Activated CD8-positive, alpha-beta memory T cell treated with anti-CD3 and anti-CD28 coated beads for 1 hour (primary cell): ENCODE measurements at places on chromosomes 11 and 22.

- DNase-seq, result no peak
Measured at GRCh38 chr22:40383905-40384304, 13.5 kb downstream of the SGSM3 start.

GRCh38 chr22:29030618-29031226 is 30.9 kb downstream of the C22orf31 start:
- no peak for DNase-seq

- no peak for DNase-seq
Measured at GRCh38 chr11:112265659-112266409, 5.2 kb upstream of the PLET1 start.

GRCh38 chr11:130599073-130599654 is 150.7 kb downstream of the ADAMTS15 start:
- DNase-seq, result no peak

DNA sequence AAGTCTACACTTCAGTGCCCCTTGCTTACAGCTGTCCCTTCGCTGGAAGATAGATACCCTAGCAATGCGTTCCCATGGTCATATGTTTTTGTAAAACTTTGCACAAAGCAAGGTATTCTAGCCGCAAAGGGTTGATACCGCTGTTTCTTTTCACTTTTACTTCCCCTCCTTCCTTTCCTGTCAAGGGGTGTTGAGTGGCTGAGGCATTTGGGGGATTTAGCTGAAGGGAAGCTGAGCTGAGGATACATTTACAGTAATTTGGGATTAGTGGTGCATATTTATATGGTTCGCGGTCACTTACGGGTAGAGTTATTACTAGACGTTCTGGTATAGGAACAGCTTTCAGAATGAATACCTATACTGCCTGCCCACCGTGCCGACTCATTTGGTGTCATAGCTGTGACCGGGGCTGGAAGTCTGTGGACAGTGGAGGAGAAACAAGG is 86.9 kb upstream of the WNT11 start:
- DNase-seq, result no peak

DNA sequence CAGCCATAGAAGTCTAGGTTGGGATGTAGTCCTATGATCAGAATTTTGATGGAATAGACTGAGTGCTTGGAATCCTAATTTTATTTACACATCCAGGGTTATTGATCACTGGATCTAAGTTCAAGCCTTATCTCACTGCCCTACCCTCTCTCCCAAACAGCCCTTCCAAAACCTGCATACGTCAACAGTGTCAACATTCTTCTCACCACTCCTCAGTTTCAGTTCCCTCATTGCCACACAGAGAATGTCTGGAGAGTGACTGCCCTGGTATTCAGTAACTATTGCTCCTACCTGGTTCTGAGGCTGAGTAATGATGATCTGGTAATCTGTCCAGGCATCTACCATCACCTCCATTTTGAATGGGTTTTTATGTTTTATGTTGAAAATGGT is 60.0 kb downstream of the GLYATL1 start:
- DNase-seq, result no peak

GRCh38 chr11:118572981-118573550 is 857 bp downstream of the ARCN1 start:
- DNase-seq, result no peak

GRCh38 chr22:17785185-17786184 is 11.2 kb upstream of the BID start:
- DNase-seq, result peak; percentile 49

DNA sequence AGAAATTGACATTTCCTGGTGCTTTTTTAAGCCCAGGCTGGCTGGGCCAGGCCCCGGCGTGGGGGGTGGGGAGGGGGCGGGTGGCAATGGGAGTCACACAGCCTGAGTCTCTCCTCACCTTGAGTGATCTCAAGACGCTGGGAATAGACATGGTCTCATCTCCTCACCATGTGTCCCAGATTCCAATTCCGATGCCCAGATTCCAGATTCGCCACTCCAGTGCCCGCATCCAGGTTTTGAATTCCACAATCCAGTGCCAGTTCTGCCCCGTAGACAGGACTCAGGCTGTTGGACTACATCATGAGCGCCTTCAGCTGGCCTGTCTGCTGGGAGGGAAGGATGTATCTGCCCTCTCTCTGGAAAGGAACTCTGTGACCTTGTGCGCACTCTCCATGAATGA is 19.1 kb downstream of the KCNC1 start:
- DNase-seq, result no peak

DNA sequence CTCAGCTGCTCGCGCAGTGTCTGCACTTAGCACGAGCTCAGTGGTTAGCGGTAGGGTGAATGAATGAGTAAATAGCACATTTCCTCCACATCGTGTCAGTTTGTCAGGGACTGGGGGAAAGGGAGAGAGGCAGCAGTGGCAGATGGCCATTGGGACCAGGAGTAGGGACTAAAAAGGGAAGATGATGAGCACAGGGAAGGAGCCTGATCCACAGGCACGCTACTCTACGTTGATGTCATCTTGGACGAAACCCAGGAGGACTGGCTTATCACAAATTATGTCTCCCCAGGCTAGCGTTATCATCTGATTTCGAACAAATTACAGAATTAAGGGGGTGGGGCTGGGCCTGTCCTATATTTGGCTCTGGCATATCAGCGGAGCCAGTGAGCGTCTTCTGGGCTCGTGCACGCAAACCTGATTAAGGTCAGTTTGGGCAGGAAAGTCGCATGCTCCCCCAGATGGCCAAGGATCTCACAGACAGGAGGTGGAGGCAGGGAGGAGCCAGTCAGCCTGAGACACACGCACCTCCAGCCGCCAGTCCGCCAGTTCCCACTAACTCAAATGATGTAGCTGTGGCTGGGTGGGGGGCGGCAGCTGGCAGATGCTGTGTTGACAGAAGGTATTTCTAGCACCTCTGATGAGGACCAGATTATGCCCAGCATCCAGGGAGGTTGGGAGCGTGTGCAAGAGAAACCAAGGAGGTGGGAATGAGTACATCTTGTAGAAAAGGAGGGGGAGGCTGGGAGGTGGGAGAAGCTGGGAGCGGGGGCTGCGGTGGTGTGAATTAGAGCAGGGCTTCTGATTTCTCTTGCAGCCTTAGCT is 97.4 kb upstream of the PRDM11 start:
- no peak for DNase-seq

DNA sequence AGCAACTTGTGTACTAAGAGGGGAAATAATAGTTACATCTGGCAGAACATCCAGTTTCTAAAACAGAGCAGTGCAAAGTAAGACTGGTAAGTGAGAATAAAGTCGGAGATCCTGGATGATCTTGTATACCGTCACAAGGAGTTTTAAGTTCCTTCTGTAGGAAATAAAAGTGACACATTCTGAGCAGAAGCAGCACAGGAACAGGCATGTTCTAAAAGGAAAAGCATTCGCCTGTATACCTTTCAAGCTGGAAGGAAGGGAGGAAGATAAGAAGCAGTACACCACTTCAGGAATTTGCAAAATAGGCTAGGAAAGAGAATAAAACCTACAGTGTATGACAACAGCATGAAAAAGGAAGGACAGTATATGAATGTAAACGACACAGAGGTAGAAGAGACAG is 106.2 kb upstream of the TP53AIP1 start:
- no peak for DNase-seq

GRCh38 chr11:116454020-116454645 is 318.7 kb downstream of the BUD13 start:
- no peak for DNase-seq

DNA sequence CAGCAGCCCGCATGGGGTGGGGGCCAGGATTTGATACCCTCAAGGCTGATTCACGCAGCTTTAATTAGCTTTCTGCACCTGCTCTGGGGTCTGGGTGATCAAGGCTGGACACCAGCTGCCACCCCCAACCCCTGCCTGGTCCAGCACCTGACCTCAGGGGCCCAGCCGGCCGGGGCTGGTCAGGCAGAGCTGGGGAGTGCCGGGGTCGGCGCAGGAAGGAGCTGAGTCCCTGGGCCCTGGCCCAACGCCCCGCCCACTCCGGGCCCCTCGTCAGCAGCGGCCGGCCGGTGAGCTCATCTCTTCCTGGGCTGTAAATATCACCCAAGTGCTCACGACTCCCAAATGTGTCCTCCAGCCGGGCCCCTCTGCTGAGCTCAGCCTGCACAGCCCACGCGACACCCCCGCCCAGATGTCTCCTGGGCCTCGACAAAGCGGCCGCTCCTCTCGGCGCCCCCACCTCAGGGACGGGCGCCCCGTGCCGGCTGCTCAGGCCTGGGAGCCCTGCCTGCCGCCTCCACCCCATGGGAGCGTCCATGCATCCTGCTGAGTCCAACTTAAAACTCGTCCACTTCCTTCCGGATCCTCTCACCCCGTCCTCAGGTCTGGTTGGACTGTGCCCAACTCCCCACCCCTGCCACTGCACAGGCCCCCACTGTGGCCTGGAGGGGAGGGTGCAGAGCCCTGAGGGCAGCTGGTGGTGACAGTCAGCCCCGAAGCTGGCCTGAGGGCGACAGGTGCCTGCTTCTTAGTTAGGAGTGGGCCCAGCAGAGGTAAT is 29.0 kb downstream of the RTN4R start:
- no peak for DNase-seq

DNA sequence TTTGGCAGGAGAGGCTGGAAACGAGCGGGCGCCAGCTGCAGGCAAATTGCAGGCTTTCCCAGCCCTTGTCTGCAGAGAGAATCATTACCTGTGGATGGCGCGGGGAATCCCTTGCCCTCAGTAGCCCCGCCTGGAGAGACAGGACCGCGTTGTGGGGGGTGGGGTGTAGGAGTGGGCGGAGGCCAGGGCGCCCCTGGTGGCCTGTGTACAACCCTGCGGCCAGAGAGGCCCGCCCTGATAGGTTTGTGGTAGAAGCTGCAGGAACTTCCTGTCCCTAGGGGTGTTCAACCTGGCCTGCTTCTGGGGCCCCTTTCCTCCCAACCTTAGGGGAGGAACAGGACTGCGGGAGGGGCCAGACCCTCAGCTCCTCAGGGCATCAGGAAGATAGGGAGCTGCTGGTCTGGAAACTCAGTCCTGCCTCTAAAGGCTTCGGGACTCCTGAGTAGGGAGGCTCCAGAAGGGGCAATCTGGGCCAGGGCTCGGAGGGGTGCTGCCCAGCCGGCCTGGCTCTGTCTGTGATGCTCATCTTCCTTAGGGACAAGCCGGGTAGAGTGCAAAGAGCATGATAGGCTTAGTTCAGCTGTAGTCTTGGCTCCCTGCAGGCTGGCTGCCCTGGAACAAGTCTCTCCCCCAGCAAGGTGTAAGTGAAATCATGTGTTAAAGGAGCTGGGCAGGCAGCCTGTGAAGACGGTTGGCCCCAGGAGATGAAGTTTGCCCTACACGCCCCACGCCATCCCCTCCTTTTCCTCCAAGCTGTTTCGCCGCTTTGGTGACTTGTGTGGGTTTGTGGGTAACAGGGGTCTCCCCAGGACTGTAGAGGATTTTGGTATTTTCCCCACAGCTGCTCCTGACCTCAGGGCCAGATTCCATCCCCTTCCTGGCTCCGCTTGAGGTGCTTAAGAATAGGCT is 24.1 kb upstream of the SUSD2 start:
- DNase-seq, result peak; percentile 77

- DNase-seq, result no peak
Measured at GRCh38 chr11:17652556-17652955, 66.8 kb upstream of the MYOD1 start.

- DNase-seq, result no peak
Measured at GRCh38 chr11:43649501-43649900, 31.0 kb upstream of the HSD17B12 start.

DNA sequence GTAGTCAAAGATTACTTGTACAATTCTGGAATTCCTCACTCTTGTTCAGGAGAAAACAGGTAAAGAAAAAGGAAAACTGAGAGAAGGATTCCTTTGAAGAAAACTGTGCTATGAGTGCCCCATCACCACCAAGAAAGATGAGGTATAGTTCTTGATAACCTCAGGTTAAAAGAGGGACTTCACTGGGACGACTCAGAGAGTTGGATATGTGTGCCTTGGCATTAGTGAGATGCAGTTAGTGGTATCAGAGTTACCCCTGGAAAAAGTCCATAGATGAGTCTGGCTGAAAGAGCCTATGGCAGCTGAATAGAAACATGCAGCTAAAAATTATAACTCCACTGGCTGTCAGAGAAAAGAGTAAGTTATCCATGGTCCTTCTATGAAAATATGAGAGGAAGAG is 28.8 kb downstream of the LPXN start:
- no peak for DNase-seq

DNA sequence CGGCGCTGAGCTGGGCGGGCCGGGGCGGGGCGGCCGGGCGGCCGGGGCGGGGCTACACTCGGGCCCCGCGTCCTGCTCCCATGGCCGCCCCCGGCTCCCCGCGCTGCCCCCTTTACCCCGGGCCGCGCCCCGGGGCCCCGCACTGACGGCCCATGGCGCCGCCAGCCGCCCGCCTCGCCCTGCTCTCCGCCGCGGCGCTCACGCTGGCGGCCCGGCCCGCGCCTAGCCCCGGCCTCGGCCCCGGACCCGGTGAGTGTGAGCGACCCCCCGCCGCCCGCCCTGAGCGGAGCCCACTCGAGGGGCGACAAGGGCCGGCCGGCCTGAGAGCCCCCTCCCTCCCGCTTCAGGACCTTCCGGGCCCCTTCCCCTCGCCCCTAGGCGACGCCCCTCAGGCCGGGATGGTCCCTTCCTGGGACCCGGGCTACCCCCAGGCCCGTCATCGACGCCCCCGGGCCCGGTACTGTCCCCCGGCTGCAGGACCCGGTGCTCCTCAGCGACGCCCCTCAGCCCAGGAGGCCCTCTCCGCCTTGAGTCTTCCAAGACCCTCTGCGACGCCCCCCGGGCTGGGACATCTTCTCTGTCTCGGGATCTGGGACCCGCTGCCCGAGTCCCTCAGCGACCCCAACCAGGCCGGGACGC is at the start of gene KREMEN1:
Gene KREMEN1, plus strand, starts transcription at position 57 of the 639 bp plus-strand sequence. Its CDS starts 96 bp downstream, at position 153.
- DNase-seq, result no peak

DNA sequence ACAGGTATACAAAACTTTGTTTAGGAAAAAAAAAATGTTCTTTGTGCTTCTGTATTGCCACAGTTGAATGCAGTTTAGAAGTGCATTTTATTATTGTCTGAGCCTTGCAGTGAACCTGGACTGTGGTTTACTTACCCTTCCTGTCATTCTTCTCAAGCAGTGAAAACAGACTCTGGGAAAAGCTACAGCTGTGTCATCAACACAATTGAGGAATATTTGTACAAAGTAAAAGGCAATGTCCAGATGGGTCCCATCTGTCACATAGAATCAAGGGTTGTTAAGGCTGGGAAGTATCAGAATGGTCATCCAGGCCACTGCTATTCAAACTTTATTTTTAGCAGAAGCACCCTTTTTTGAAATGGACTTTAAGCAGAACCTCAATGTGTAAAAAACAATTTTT is 73.3 kb downstream of the TRIM44 start:
- DNase-seq, result no peak

DNA sequence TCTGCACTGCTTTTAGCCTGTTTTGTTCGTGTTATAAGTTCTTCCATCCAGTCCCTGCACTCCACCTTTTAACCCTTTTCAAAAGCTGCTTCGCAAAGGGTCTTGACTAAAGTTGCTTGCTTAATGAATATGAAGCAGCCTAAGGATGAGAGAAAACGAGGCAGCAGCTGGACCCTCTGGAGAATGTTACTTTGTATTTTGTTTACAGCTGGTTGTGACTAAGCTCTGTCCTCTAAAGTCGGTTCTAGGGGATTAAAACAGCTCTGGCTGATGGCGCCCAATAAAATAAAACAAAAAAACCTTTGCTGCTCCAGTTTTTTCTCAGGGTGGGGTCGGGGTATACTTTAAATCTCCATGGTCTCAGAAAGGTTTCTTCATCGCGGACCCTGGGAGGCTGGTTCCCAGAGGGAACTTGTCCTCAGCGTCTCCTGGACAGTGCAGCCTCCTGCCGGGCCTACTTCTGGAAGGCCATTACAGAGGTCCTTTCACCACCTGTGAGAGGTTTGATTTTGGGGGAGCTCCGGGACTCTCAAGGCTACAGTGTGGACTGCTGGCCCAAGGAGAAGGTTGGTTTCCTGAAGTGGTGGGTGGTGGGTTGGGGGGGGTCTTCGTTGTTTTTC is 836 bp upstream of the RBM4 start:
- no peak for DNase-seq
